ENCODE measurements at places on chromosomes 6 and 20. TPM values are rescaled to one million over a fixed set of nuclear protein-coding genes. Genes with fewer than 3 reads are reported as not detected.

BPI gene
- not detected for total RNA-seq

ZC3H12D gene
- under 0.01 TPM for total RNA-seq

CTAGE9 gene
- total RNA-seq = not detected

GNMT gene
- total RNA-seq = 0.72 TPM

FAM50B gene
- 8.0 TPM for total RNA-seq

COL11A2 gene
- 1.8 TPM for total RNA-seq

All from osteoblast (primary cell).